ENCODE measurements at places on chromosomes 4 and X.

GRCh38 chrX:40573763-40574162 lies 7.0 kb upstream of the ATP6AP2 start:
- no peak for DNase-seq

- no peak for DNase-seq
Measured at GRCh38 chrX:153065389-153065788, 6.9 kb upstream of the PNMA6A start.

GRCh38 chr4:185036842-185037241 lies 18.6 kb downstream of the HELT start:
- no peak for DNase-seq

GRCh38 chr4:53477038-53477565 lies 99.7 kb downstream of the FIP1L1 start:
- DNase-seq, result no peak

DNA sequence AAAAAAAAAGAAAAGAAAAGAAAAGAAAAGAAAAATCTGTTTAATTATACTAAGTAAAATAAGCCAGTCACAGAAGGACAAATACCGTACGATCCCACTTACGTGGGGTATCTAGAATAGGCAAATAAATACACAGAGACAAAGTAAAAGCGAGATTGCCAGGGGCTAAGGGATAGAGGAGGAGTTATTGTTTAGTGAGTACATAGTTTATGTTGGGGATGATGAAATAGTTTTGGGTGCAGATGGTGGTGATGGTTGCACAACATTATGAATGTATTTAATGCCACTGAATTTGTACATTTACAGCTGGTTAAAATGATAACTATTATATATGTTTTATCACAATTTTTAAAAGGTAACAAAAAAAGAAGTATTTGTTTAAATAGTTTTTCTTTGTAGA lies 7.1 kb downstream of the CA5B start:
- DNase-seq, result no peak

DNA sequence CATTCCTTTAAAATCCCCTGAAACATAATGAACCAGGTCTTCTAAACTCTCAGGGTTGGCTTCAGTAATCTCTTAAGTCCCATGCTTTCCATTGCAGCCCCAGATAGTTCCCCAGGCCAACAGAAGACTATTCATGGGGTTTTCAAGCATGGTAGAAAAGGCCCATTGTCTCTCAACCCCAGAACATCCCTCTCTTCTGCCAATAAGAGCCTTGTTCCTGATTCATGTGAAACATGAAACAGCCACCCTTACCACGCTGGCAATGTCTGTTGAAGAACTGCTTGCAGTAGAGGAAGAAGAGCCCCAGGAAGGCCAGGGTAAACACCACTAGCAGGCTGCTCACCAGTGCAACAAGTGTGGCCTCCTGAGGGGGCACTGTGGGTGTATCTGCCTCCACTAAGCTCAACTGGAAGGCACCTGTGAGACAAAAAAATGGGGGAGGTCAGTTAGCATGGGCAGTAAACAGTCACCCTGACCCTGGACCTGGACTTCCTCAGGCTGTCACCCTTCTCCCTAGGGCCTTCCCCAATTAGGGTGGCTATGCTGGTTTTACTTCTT lies 36.4 kb downstream of the EDA2R start:
- DNase-seq, result no peak

GRCh38 chr4:143397335-143397734 lies 60.7 kb downstream of the GAB1 start:
- no peak for DNase-seq

DNA sequence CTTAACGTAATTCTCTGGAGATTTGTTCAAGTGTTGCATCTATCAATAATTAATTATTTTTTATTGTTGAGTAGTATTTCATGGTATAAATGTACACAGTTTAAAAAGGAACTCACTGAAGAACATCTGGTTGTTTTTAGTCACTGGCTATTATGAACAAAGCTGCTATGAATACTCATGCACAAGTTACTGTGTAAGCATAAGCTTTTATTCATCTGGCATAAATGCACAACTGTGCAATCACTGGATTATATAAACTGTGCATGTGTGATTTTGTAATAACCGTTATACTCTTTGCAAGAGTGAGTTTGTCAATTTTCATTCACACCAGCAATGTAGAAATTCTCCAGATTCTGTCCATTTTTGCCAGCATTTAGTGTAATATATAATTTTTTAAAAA lies 43.8 kb upstream of the UBQLN2 start:
- DNase-seq, result no peak

- DNase-seq, result no peak
Measured at GRCh38 chrX:39726771-39727170, 371.0 kb downstream of the BCOR start.

DNA sequence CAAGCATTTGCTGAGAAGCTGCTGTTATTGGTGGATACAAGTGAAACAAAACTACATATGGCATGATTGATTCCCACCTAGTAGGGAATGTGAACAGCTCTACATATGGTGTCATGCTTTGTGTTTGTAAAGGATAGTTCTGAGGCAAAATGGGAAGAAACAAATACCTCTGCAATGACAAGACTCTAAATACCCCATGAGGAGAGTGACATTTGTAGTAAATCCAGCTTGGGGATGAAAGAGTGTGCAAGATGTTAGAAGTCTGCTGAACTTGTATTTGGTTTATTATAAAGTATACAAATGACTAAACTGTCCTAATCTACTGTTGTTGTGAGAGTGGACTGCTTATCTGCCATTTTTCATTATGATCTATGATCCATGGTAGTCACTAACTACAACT lies 120.8 kb upstream of the HS3ST1 start:
- DNase-seq, result no peak

DNA sequence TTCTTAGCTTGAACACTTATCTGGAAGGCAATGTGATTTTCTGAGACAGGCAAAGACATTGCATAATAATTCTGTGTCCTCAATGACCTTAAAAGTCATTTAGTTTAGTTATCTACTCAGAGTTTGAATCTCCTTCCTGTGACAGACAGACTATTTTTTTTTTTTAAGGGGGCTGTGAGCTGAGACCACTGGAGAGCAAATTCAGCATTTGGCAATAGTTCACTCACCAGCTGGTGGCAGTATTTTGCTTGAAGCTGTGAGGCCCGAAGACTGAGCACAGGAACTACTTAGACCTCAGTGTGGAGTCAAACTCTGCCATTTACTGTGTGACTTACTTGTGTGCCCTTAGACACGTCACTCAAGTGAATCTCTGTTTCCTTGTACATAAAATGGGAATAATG lies 22.9 kb upstream of the CPE start:
- DNase-seq, result no peak

DNA sequence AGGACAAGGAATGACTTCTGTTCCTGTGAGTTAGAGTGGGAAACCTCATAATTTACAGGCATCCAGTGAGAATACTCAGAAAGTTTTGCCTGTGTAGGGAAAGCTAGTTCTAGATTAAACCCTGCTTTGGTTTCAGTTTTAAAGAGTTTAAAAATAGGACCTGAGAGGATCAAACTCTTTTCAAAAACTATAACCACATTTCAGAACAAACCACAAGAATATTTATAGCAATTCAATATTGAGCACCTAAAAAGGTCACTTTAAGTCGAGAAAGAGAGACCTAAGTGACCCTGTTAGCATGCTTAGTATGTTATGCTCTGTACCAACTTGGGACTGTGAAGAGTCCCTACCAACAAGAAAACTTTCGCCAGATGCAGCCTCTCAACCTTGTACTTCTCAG lies 17.4 kb upstream of the PWWP3B start:
- no peak for DNase-seq

DNA sequence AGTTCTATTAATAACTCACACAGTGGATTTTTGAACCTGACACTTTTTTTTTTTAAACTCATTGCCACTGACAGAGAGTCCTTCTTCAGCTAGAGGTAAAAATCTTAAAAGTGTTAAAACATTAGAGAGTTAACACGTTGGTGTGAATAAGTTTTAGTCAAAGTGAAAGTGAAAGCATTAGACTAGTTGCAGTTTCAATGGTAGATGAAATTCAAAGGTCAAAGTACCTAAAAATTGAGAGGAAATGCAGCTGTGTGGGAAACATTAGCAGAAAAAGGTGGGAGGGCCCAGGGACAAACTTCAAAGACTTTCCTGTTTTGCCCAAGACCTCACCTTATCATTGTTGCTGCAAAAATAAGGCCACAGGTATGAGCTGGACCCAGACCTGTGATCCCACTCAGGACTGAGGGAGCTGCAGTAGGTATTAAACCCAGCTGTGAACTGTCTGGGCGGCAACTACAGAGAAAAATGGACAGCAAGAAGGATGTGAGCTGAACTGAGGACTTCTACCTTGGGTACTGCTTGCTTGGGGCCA lies 17.6 kb upstream of the GABRA4 start:
- no peak for DNase-seq

- DNase-seq, result no peak
Measured at GRCh38 chrX:139881572-139881971, 51.3 kb downstream of the ATP11C start.

DNA sequence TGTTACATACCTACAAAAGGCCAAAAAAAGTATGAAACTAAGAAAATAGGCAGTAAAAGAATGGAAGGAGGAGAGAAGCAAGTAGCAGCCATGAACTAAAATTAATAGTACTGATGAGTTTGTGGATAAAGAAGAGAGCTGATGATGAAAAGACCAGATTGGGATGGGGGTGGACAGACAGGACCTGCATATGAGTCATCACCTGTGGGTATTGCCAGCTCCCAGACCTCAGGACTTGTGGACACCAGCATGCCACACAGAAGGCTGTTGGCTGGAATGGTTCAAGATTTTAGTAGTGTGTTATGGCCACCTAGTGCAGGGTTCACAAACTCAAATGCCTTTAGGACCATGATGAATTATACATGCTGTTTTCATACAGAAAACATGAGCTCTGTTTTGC lies 58.9 kb downstream of the ARX start:
- no peak for DNase-seq

Data from stimulated activated CD4-positive, alpha-beta T cell treated with anti-CD3 and anti-CD28 coated beads, Interleukin-15, amount 100 ng/mL, for 1 hour (primary cell).